ENCODE measurements at places on chromosomes 3 and 15.
A peak's percentile ranks its signal among the peaks of the same experiment; 100 is the strongest.

DNA sequence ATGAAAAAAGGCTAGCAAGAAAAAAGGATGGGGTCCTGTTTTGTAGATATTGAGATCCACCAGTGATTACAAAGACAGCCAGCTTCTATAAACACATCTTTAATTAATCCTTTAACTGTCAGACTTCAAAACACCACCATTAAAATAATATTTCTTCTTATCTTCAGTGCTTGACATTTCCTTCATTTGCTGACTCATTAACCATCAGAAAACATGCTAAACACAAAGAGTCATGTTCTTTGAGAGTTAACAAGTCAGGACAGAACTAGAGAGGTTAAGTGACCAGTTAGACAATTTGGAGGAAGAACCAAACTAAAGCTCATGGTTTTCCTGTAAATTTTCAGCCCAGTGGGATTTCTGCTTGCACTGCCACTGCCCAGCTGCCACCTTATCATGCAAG is 111.4 kb downstream of the MEIS2 start:
- no peak for DNase-seq

DNA sequence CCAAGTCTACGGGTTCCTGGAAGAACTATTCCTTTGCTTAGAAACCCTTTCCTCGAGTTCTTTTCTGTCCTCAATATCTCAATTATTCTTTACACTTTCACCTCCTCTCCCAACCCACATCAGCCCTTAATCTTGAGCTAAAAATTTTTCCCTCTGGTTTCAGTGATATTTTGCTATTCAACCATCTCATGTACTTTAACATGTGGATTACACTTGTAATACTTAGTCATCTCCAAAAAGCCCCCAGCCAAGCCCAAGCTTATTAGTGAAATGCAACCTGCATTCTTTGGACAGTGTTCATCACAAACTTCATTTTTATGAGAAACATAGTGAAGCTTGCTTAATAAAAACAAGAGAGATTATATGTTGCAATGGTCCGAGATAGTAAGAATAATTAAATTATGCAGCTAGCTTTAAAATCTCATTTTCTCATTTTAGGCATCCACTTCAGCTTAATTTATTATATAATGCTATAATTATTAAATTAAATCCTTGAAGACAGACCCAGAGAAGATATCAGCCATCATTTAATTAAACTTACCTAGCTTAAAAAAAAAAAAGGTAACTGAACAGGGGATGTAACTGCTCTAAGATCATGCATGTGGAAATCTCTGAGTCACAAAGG is 534.5 kb upstream of the TBL1XR1 start:
- DNase-seq, result no peak

GRCh38 chr3:124883766-124884473 is 3.2 kb downstream of the ITGB5 start:
- DNase-seq, result no peak

DNA sequence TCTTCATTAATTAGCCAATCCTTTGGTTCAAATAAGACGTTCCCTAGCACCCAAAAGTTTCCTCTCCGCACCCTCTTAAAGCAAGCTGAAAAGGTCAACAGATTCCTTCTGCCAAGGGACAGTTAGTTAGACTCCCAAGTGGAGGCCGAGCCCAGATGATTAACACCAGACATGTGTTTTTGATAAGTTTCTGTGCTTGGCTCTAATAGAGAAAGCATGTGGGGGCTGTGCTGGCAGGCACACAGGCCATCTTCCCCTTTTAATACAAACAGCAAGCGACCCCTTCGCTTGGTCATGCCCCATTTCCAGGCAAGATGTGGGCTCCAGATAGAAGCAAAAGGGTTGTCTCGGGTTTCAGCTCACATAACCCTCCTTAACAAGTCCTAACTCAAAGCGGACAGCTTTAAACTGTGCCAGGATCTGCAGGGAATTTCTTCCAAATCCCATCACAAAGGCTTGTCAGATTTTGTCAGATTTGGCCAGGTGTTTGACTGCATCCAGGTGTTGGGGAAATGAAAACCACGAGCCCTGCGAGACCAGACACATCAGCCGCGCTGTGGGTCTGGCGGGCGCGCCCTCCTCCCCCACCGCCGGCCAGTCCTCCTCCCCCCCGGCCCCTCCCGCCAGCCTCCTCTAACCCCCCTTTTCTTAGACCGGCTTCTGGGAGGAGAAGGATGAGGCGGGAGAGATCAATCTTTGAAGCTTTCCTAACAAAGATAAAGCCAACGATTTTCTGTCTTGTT is 3.3 kb downstream of the HES1 start:
- no peak for DNase-seq

GRCh38 chr3:126337980-126338651 is 19.1 kb downstream of the KLF15 start:
- no peak for DNase-seq

DNA sequence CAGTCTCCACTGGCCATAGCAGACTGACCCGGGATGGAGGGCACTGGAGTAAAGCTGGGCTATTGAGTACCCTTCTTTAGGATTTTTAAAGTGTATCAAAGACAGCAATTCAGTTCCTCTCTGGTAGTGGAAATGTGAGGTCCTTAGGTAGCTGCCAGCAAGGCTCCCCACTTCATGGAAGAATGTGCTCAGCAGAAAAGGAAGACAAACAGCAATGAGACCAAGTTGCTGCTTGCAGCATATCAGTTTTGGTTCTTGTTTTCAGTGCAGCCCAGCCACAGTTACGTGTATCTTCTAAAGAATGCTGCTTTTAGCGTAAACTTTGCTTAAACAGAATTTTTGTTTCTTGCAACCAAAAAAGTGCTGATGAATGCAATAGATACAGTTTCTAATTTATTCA is 374.0 kb upstream of the CBLB start:
- DNase-seq, result no peak

DNA sequence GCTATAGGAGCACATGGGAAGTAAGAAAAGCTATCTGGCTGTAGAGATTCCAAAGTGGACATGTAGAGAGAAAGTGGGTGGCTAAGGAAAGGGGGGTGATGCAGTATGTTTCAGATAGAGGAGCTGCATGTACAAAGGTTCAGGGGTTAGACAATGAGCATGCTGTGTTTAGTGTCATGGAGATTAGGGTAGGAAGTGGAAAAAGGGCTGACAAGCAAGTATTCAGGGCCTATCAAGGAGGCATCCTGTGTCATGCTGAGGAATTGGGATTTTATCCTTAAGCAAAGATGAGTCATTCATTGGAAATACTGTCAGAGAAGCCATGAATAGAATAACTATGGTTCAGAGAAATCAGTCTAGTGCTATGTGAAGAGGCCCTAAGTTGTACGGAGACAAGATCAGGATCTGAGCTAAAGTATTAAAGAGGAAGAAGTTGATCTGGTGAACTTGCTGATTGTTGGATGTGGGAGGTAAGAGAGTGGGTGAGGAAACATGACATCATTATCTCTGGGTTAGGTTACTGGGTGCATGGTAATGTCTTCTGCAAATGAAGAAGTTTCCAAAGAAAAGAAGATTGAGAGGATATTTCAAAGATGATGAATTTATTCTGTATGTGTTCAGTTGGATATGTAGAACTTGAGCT is 176.7 kb upstream of the GOLIM4 start:
- no peak for DNase-seq

GRCh38 chr3:183818706-183819624 is 6.4 kb downstream of the MAP6D1 start:
- no peak for DNase-seq

- DNase-seq, result no peak
These were observed 6.7 kb downstream of the SUMF1 start for GRCh38 chr3:4460334-4460733.

GRCh38 chr15:27260523-27260922 is 289.5 kb downstream of the GABRG3 start:
- DNase-seq, result no peak

DNA sequence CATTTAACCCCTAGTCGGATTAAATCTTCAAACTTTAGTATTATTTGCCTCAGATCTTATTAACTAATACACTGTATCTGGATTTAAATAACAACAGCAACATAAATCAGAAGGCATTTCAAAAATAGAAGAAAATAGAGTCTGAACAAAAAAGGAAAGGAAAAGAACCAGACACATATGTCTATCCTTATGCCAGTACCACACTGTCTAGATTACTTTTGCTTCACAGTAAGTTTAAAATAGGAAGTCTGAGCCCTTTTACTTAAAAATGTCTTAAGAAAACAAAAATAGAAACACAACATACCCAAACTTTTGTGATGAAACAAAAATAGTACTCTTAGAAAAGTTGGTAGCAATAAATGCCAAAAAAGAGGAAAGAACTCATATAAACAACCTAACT is 1615.8 kb downstream of the SI start:
- DNase-seq, result no peak

DNA sequence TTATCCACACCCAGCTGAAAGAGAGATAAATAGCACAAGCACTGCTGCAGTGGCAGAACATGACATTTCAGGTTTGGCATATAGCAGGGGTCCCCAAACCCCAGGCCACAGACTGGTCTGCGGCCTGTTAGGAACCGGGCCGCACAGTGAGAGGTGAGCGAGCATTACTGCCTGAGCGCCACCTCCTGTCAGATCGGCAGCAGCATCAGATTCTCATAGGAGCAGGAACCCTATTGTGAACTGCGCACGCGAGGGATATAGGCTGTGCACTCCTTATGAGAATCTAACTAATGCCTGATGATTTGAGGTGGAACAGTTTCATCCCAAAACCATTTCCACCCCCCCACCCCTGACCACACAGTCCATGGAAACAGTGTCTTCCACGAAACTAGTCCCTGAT is 54.6 kb downstream of the CCR4 start:
- DNase-seq, result no peak

DNA sequence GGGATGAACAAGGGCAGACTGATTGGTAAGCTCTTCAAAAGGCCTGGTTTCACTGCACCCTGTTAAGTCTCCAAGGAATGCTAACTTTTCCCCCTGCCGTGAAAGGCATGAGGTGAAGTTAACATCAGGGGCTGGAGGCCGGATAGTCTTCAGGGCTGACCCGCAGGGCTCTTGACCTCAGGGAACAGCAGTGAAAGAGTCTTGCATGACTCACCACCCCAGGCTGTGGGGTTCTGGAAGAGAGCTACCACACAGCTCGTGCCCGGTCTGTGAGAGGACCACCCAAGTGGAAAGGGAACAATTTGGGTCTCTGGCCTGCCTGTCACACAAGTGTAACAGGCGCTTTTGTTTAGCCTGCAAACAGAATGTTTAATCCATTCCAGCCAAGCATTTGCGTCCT is 504.9 kb downstream of the EDEM1 start:
- no peak for DNase-seq

- no peak for DNase-seq
These were observed 753 bp upstream of the MYO5A start for GRCh38 chr15:52529341-52529924.

- no peak for DNase-seq
These were observed 91.8 kb upstream of the IQSEC1 start for GRCh38 chr3:13164893-13165492.

DNA sequence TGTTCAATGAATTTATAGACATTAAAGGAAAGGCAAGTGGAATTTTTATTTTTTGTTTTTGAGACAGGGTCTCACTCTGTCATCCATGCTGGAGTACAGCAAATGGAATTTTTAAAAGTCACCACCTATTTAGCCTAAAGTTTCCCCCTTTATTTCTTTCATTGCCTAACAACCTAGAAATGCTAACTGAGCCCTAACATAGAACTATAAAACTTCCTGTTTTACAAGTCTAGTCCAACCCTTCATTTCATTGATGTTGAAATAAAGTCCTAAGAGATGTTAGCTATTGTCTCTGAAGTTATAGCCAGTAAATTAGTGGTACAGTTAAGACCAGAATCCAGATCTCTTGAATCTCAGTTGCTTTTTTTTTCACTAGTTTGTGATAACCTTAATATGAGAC is 39.0 kb downstream of the MAPK6 start:
- DNase-seq, result no peak

GRCh38 chr3:161356287-161356686 is 15.0 kb downstream of the SPTSSB start:
- no peak for DNase-seq

GRCh38 chr3:168251371-168251770 is 155.6 kb upstream of the GOLIM4 start:
- DNase-seq, result no peak

- DNase-seq, result no peak
These were observed 2.1 kb upstream of the OXSR1 start for GRCh38 chr3:38163117-38163840.

GRCh38 chr3:31227131-31227562 is 305.6 kb upstream of the STT3B start:
- DNase-seq, result no peak

- no peak for DNase-seq
These were observed 450.8 kb upstream of the NAALADL2 start for GRCh38 chr3:174408310-174408709.

GRCh38 chr15:68210821-68211655 is 5.9 kb upstream of the CALML4 start:
- DNase-seq, result no peak

DNA sequence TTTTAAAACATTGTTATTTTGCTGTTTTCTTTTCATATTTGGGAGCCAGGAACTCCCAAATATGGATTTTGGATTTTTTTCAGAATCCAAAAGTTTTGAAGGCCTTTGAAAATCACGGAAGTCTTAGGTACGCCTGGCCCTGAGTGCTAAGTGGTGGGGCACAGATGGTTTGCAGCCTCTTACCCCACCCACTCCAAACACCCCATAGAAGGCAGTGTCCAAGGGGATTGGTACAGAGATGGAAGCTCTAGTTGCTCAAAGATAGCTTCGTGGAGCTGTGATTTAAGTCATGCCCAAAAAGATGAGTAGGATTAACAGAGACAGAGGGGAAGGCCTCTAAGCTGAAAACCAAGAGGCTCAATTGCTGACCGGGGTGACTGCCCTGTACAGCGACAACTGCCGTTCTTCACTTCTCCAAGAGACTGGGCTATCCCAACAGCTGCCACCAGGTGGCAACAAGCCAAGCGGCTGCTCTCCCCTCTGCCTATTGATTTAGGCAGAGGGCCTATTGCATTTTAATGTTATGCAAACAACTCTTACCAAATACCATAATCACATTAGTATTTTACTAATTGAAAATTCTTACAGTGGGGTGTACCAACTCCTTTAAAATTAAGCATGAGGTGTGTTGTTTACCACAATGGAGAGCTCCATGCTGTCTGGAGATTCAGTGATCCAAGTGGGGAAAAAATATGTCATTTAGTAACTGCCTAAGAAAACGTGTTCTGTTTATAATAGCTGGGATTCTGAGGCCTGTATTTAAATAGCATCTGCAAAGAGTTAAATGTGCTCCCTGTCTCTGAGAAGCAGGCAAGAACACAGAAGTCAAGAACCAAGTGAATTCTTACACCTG is 64.0 kb upstream of the C15orf61 start:
- peak; percentile 62 for DNase-seq

- peak; percentile 38 for DNase-seq
These were observed 24.6 kb upstream of the CORO2B start for GRCh38 chr15:68553994-68554720.

GRCh38 chr3:60086811-60087210 is 1037.0 kb upstream of the CFAP20DC start:
- DNase-seq, result no peak

DNA sequence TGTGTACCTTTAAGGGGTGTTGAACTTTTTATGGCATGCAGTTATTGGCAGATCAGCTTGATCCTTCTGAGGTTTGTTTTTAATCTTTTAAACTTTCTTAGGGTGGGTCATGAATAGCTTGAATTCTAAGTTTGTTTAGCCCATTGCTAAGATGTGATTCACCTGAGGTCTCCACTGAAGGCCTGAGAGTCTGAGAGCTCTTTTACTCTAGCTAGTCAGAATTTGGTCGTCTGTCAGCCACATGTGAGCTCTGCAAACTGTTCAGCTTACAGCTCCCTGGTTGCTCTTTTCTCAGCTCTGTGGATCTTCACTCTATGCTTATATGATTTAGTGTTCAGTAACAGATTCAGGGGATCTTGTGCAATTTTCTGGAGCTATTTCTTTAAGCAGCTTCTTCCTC is 161.3 kb downstream of the ABHD5 start:
- DNase-seq, result no peak

- no peak for DNase-seq
These were observed 214.8 kb upstream of the CTDSPL start for GRCh38 chr3:37646865-37647264.
